ENCODE measurements at places on chromosomes 5 and 9. TPM values are rescaled to one million over a fixed set of nuclear protein-coding genes. Genes with fewer than 3 reads are reported as not detected.
A peak's percentile ranks its signal among the peaks of the same experiment; 100 is the strongest.

GRCh38 chr5:143878430-143878829 lies 66.5 kb downstream of the HMHB1 start:
- no peak for DNase-seq

DNA sequence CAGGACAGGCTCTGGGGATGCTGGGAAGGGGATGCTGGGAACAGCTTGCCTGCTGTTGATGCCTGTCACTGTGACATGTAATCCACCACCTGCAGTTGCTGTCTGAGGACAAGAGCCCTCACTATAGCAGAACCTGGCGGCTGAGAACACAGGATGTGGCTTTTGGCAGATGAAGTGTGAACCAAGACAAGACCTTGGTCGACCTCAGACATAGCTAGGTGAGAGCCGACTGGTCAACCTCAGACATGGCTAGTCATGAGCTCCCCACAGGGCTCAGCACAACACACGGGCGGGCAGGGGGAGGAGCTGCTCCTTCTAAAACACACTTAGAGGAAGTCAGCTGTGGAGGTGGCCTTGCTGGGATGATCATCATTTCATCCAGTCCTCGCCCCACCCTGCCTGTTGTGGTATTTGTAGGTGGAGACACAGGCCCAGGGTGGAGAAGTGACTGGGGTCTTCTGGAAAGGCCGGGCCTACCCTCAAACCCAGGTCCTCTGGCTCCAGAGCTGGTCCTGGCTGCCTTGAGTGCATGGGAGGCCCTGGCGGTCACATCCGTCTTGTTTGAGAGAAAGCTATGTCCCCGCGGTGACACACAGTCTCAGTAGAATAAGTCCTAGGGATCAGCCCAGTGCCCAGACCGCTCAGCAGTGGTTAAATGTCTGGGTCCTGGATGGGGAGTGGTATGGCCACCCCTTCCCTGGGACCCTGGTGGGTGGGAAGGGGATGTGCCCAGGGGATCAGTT lies 6.1 kb downstream of the SUSD3 start:
- DNase-seq, result peak; percentile 90

DNA sequence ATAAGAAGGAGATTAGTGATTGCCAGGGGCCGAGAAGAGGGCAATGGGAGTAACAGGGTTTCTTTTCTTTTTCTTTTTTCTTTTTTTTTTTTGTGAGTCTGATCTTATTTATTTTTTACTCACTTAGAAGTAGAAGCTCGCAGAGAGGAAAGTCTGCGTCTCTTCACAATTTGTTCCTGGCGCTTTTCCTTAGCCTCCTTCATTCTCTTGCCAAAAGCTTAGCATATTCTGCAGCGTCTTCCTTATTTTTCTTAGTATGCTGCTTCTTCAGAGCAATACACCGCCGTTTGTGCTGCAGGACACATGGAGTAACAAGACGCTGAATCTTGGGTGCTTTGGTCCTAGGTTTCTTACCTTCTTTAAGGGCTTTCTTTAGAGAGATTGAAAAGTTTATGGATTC lies 30.3 kb upstream of the DENND4C start:
- DNase-seq, result no peak

GRCh38 chr5:137442660-137443059 lies 56.5 kb downstream of the SPOCK1 start:
- no peak for DNase-seq

The MRPL22 gene
- 81.9 TPM for total RNA-seq

The MYOZ3 gene
- total RNA-seq, result 0.09 TPM

DNA sequence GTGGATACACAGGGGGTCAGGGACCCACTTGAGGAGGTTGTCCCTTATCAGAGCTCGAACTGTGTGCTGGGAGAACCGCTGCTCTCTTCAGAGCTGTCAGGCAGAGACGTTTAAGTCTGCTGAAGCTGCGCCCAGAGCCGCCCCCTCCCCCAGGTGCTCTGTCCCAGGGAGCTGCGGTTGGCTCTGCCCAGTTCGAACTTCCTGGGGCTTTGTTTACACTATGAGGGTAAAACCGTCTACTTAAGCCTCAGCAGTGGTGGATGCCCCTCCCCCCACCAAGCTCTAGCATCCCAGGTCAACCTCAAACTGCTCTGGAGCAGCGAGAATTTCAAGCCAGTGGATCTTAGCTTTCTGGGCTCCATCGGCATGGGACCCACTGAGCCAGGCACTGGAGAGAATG lies 15.9 kb downstream of the SRD5A1 start:
- no peak for DNase-seq

- DNase-seq, result no peak
Measured at GRCh38 chr5:159858871-159859270, 57.4 kb upstream of the ADRA1B start.

DNA sequence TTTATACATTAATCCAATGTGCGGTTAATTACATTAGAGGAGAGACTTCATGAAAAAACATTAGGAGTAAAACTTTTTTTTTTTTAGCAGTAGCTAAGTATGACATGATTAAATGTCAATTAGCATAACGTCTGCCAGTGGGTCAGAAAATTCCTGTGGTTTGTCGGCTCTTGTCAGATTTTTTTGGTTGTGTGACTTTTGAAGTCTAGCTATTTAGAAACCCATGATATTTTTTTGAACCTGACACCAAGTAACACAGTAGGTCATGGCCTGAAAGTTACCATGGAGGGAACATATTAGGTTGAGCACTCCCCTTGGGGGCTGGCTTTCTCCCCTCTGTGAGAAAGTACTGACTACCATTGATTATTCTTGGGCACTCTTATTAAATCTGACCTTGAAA lies 84.8 kb upstream of the ALDH1A1 start:
- no peak for DNase-seq

GRCh38 chr5:163439092-163439425 lies 1.7 kb downstream of the CCNG1 start:
- no peak for DNase-seq

- DNase-seq, result no peak
Measured at GRCh38 chr9:72137697-72138365, 11.4 kb upstream of the GDA start.

GRCh38 chr9:4297786-4298254 lies 2.0 kb downstream of the GLIS3 start:
- DNase-seq, result peak; percentile 33

The RASGRF2 gene
- total RNA-seq, result 19.4 TPM

The SPATA31C1 gene
- total RNA-seq, result not detected

DNA sequence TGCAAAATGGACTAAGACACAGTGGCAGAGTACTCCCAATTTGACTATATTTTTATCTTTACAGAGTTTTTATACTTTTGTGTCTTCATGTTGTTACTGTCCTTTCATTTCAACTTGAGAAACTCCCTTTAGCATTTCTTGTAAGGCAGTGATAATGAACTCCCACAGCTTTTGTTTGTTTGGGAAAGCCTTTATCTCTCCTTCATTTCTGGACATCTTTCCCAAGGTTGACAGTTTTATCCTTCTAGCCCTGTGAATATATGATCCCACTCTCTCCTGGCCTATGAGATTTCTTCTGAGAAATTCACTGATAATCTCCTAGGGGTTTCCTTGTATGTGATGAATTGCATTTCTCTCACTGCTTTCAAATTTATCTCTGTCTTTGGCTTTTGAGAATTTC lies 9.2 kb upstream of the SARDH start:
- DNase-seq, result no peak

The MOB3B gene
- total RNA-seq, result 0.94 TPM

- DNase-seq, result no peak
Measured at GRCh38 chr5:120449501-120449900, 14.6 kb upstream of the PRR16 start.

GRCh38 chr5:120913396-120913795 lies 449.3 kb downstream of the PRR16 start:
- no peak for DNase-seq
